ENCODE measurements at places on chromosomes 7 and 10.

DNA sequence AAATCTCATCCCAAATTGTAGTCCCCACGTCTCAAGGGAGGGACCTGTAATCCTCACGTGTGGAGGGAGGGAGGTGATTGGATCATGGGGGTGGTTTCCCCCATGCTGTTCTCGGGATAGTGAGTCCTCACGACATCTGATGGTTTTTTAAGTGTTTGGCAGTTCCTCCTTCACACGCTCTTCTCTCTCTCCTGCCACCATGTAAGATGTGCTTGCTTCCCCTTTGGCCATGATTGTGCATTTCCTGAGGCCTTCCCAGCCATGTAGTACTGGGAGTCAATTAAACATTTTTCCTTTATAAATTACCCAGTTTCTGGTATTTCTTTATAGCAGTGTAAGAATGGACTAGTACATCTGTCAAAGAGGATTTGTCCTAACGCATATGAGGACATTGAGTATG lies 59.5 kb downstream of the RGS10 start:
- DNase-seq = no peak

DNA sequence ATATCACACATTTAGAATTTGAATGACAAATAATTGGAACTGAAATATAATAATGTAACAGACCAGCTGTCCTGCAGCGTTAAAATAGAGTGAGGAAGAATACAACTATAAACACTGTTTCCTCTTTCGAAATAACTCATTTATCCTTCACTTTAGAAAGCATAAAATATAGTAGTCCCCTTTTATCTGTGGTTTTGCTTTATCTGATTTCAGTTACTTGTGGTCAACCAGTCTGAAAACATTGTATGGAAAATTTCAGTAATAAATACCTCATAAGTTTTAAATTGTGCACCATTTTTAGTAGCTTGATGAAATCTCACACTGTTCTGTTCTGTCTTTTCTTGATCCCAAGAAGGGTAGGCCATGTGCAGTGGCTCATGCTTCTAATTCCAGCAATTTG lies 31.7 kb downstream of the POLR1F start:
- no peak for DNase-seq

DNA sequence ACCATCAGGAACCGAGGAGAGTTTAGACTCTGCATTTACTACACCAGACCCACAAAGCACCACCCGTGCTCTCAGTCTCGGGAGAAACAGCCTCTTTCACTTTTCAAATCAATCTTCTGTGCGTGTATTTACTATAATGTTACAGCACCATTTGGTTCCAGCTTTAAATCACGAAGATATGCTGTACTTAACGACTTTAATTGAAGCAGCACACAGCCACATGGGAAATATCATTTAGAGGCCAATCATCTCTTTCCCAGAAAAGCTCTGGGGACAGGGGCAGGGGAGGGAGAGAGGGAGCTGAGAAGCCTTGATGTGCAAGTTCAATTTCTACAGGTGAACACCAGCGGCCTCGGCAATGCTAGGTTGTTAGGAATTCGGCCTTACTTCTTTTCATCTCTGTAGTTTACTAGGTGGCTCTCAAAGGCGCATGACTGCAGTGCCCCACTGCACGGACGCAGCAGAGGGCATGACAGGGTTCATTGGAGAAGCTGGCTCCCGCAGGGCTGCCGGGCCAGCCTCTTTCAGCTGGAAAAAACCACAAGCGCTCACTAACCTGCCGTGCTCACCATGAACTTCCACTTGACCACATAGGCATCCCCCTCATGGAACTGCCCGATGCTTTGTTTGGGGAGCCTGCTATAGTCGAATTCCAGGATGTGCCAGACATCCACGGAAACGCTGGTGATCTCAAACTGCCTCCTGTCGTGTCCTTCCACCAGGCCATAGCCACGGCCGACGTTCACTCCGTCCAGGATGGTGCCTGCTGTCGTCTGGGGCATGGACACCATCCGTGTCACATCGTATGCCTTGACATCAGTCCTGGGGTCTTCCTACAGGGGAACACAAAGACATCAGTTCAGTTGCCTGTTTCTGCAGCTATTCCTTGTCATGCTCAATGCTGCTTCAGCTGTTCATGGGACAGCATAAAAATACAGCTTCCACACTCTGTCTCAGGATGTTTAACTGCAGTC lies 154.5 kb downstream of the SVIL start:
- DNase-seq = no peak

DNA sequence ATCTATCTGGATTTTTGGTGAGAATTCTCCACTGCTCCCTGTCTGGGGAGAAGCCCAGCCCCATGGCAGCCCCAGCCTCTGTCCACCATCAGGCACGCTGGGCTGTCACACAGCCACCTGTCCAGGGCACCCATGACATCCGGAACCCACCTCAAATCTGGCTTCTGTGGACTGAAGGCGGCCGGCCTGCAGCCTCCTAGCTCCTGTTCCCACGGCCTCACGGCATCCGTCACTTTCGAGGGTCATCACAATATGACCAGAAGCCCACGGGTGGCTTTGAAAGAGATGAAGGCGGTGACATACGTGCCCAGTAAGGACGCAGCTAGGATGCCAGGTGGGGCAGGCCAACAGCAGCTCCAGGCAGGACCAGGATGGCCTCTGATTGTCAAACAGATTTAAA lies 140.9 kb downstream of the PTPRN2 start:
- no peak for DNase-seq

DNA sequence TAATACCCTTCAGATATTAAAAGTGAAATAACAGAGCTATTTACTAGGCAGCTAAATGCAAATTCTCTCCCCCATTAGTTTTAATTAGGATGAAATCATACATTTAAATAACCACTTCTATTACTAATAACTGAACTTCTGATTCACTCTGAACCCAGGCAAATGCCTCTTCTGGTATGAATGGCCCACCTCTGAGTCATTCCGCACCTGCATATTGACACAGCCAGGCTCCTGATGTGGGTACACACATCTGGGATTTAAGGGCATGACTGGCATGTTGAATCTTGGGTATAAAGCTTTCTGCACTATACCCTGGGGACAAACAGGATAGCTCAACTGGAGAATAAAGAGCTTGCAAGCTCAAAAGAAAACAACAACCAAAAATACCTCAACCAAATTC lies 140.9 kb downstream of the AUTS2 start:
- DNase-seq = no peak

All from amygdala (tissue), 56 donors.